ENCODE measurements at places on chromosomes 11 and 22.

DNA sequence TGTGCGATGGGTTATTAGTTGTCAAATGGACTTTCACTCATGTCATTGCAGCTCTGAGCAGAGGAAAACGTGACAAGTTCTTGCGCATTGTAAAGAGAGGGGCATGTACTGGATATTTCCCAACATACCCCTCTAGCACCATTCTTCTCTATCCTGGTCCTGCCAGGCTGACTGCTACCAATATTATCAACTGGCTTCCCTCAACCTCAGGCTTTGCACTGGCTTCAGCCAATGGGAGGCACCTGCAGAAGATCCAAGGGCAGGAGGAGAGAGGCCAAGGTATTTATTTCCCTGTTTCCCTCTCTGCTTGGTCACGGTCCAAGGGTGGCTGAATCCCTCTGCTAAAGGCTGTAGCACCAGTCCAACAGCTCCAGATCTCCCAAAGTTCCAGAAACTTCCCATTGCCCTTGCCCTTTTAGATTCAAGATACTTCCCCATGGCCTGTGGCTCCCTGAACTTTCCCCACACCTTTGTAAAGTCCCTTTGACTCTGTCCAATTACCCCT is 175.6 kb upstream of the NECTIN1 start:
- DNase-seq: no peak

DNA sequence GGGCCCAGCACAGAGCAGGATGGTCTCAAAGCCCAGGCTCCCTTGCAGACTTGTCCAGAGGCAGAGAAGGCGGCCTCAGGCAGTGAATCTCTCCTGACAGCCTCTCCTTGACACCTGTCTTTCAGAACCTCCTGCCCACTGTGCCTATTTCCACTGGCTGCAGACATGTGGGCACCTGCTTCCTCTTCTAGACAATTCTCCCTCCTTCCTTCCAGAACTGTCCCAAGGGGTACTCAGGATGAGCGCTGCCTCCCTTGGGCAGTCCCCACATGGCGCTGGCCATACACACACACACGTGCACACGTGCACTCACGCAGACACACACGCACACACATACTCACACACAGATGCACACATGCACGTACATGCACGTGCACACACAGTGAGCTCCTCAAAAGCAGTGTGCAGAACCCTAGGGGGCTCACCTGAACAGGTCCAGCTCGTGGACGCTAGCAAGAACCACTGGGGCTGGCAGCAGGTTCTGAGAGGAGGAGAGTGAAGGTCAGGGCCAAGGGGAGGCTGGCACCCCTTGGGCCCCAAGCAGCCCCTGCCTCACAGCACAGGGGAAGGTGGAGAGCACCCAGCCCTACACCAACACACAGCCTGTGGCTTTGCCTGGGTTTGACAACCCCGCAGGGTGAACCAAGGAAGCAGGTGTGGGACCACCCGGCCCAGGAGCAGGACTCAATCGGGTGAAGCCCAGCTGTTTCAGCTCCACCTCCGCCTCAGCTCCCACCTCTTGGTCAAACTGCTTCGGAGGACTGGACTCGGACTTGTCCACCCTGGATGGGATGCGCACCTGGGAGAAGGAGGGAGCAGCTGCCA is 8.1 kb upstream of the PLXNB2 start:
- no peak for DNase-seq

GRCh38 chr11:115585361-115586024 is 81.3 kb upstream of the CADM1 start:
- no peak for DNase-seq

- no peak for DNase-seq
Measured at GRCh38 chr11:64655941-64656601, 65.1 kb downstream of the SLC22A12 start.

DNA sequence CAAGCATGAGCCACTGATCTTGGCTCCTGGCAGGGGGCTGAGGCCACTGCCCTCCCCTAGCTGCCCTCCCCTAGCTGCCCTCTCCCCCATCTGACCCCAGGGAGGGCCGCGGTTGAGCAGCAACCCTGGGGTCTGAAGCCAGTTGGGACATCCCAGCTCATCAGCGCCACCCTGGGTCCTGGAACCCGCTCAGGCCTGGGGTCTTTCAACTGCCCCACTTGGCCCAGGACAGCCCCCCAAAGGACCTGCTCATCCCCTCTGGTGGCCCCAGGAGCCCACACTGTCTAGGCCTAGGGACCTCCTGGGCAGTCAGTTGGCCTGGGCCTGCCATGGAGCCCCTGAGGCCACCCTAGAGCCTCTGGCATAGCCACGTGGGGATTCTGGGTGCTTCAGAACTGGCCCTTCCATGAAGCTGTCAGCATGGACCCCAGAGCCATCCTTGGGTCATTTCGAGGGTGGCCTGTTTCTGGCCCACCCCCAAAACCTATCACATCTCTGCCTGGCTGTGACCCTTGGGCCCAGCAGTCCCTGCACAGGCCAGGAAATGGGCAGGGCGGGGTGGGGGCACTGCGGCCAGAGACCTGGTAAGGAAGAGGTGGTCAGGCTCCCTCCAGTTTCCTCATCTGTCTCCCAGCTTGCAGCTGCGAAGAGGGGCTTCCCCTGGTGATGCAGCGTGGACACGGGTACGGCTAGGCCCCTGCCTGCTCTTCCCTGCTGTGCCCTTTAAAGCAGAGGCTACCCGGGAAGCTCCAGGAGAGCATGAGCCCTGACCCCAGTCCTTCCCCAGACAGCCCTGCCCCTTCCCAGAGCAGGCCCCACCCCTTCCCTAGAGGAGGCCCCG is 37.9 kb downstream of the MUC2 start:
- DNase-seq: no peak

DNA sequence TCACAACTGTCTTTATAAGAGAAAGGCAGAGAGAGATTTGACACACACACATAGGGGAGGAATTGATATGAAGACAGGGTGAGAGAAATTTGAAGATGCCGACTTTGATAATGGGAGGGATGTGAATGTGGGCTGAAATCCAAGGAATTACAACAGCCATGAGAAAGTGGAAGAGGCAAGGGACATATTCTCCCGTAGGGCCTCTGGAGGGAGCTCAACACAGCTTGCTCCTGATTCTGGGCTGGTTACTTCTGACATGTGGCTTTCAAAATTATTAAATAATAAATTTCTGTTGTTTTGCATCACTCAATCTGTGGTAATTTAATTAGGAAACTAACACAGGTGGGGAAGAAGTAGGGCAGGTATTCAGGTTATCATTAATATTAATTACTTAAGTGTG is 282.9 kb downstream of the LUZP2 start:
- DNase-seq: no peak

DNA sequence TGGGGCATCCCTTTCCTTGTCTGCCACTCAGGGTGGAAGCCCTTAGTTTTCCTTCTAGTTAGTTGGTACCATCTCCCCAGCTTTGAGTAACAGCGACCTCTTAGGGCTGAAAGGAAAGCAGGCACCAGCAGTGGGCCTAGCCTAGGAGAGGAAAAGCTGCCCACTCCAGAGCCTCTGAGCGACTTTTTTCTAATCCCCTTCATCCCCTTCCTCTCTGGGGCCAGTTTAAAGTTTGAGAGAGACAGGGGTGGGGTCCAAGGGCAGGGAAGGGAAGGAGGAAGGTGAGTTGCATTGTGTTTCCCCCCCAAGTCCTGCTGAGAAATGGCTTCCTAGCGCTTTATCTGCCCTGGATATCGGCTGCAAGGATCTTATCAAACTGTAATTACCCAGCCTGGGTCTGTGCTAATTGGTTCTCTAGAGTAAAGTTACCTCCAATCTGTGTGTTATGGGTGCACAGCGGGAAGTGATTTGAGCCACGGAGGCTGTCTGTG is 573.9 kb upstream of the CADM1 start:
- peak; percentile 63 for DNase-seq

GRCh38 chr11:119772641-119773415 is 43.8 kb upstream of the NECTIN1 start:
- no peak for DNase-seq

DNA sequence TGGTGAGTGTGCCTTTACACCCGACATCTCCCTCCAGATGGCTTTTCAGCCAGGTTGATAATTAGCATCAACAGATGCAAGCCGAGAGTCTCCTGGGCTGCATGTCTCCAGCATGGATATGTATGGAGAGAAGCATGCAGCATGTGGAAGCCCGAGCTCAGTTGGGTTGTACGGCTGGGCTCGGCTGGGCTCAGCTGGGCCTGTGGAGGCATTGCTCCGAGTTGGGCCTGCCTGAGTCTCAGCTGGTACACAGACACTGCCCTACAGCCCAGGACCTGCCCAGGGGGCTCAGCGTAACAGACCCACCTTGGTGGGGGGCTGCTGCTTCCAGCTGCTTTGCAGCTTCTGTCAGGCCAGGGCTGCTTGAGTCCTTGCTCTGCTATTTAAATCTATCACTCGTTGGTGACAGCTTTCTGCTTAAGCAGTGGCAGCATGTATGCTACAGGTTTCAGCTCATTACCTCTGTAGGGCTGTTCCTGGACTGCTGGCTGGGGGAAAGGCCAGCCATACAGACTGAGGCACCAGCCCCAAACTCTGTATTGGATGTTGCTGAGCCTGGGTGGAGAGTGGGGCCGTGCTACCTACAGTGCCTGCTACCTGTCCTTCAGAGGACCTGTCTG is 115.5 kb downstream of the TEAD1 start:
- DNase-seq: no peak

DNA sequence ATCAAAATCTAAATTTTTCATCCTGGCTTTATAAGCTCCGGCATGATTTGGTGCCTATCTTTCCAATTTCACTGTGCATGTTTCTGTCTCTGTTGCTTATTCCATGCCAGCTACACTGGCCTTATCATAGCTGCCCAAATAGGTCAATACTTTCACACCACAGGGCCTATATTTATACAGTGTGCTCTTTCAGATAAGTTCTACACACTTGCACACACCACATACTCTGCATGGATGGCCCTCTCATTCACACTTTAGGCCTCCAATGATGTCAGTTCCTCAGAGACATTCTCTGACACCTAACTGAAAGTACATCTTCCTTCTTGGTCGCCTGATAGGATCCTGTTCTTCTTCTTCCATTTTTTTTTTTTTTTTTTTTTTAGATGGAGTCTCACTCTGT is 7.0 kb downstream of the ALG8 start:
- no peak for DNase-seq

Data from astrocyte of the hippocampus (primary cell).